ENCODE measurements at places on chromosomes 3 and 15.

DNA sequence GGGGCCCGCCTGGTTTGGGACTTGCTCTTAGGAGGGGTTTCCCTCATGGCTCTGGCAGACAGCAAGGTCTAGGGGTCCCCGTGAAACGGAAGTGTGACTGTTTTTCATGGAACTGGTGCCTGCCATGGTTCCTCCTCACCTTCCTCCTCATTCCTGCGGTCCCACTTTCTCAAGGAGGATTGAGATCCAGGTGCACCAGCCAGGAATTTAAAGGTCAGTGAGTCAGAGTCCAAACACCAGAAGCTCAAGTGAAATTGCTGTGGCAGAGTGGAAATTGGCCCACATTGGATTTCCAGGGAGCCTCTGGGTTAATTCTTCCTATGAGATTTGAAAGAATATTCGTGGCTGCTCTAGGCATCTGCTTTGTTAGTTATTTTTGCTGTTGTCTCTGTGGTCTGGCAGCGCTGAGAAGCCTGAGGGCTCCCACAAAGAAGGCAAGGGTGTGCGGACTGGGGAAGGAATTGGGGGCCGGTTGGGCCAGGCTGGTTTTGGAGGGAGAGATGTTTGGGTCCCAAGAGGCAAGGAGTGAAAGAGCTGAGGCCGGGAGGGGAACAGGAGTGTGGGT, 60.4 kb upstream of the TNFAIP8L3 start:
- no peak for DNase-seq

- DNase-seq, result no peak
Observed at GRCh38 chr3:152226176-152226575, 42.6 kb upstream of the MBNL1 start.

GRCh38 chr3:88195951-88196434, 46.2 kb downstream of the C3orf38 start:
- no peak for DNase-seq

GRCh38 chr15:54506977-54507524, 528.8 kb downstream of the UNC13C start:
- DNase-seq, result no peak
